Stimulated activated CD8-positive, alpha-beta memory T cell treated with anti-CD3 and anti-CD28 coated beads, Interleukin-7, amount 100 ng/mL, for 48 hours (primary cell): ENCODE measurements at places on chromosomes 2 and 18.

GRCh38 chr2:188785490-188785889 is 188.7 kb upstream of the COL3A1 start:
- no peak for DNase-seq

DNA sequence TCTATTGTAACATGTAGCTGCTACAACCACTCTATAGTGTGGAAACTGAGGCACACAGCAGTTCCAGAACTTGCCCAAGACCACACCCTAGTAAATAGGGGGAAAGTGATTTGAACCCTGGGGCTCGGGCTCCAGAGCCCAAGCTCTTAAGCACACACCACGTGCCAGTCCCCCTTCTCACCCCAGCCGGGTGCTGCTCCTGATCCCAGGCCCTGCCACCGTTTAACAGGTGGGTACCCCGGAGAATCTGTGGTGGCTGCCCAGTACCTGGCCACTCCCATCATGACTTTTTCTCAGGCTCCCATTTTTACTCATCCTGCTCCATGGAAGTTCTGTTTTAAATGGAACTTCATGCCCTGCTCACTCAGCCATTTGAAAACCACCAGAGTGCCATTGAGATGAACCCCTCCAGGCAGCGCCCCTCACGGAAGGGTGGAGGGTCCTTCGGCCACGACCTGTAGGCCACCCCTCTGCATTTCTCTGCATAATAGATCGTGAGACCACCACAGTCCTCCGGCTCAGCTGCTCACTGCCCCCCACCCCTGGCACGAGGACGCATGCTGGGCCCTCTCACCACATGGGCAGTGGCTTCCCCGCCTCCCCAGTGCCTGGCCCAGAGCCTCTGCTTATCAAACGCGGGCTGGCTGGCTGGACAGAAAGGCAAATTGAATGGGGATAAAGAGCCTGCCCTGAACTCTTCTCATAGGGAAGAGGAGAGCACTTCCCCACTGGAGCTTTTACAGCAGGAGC is 42.1 kb downstream of the TMEM37 start:
- DNase-seq: no peak

- no peak for DNase-seq
Measured at GRCh38 chr18:3875376-3875775, 425.4 kb downstream of the TGIF1 start.

GRCh38 chr2:191611614-191612013 is 66.3 kb upstream of the NABP1 start:
- DNase-seq: no peak

GRCh38 chr2:65436824-65437221 is 4.4 kb upstream of the SPRED2 start:
- peak; percentile 29 for DNase-seq

GRCh38 chr2:73250872-73251846 is 17.1 kb downstream of the CCT7 start:
- no peak for DNase-seq

DNA sequence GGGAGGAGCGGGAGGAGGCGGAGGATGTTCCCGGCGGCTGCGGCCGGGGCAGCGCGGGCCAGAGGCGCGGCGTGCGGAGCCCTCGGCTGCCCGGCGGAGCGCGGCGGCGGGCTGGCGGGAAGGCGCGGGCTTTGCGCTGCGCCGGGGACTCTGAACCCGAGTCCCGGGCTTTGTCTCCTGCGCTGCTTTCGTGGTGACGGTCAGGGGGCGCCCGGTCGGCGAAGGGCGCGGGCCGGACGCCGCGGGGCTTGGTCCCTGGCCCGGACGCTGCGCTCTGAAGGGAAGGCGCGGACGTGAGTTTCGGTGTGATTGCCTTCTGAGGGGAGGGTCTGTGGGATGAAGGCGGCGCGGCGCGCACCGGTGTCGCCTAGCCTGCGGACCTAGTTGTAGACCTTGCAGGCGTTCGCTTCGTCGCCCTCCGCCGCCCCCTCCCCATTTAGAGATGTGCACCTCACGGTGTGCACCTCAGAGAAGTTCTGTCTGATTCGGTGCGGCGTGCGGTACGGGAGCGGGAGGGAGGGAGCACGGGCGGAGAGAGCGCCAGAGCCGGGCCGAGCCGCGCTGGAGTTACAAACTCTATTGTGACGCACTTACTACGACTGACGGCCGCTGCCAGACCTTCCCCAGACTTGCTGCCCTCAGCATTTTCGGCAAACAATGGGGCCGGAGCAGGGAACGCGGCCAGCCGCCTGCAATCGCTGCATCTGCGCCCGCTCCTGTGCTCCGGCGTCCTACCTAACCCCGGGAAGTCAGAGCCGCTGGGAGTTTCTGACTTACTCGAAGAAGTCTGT is 2.1 kb downstream of the BCL2L11 start:
- DNase-seq: no peak

DNA sequence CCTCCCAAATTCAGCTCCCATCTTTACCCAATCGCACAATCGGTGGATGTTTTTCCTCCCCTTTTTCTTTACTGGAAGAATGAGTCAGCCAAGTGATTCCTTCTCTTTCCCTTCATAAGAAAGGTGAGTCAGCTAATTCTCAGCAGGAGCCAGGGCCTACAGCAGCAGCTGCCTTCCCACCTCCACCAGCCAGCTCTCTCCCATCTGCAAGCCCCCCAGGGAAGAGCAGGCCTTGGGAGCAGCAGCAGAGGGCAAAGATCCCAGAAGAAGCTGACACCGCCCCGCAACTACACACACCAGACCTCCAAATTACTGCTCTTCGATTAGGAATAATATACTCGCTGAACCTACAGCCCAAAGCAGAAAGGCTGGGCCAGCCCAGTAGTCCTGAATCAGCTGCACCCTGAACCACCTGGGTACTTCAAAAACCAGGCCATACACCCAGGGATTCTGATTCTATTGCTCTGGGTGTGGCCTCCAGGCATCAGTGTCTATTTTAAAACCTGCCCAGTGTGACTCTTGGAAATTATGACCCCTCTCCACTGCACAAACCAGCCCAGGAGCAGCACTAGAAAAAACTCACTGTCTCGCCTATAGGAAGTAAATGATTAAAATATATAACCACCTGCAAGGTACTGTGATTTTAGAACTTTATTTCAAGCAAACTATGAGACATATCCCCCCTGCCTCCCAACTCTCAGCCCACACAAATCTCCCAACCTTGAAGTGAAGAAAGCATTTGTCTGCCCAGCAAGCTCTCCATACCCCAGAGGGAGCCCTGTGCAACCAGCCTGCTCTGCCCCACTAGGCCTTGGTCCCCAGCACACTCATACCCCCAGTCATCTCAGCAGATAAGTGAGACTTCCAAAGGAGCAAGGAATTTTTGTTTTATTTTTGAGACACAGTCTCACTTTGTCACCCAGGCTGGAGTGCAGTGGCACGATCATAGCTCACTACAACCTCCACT is 7.3 kb downstream of the SFXN5 start:
- no peak for DNase-seq

DNA sequence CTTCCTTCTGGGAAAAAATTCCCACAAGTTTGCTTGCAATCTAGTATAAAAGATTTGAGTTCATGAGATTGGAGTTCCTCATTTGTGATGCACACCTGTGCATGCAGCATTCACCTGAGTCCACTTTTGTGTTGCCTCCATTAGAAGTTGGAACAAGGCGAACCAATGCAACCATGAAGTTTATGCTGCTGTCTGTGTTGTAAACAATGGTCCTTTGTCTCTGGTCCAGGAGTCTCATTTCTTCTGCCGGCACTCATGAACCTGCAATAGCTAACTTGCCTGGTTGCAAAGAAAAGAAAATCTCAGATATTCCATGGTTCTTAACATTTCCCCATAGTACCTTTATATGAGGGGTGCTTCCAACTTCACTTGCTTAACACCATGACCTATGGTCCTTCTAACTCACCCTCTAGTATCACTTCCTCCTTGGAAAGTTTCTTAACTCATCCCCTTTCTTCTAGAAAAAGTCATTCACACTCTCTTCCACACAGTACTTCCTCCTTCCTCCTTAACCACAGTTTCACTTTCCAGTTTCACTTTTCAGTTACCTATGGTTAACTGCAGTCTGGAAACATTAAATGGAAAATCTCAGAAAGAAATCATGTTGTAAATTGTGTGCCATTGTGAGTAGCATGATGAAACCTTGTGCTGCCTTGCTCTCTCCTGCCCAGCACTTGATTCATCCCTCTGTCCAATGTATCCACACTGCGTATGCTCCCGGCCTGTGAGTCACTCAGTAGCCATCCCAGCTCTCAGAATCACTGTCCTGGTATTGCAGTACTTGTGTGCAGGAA is 128.8 kb upstream of the TRIB2 start:
- DNase-seq: no peak

GRCh38 chr2:205803500-205803899 is 121.2 kb downstream of the NRP2 start:
- DNase-seq: no peak

DNA sequence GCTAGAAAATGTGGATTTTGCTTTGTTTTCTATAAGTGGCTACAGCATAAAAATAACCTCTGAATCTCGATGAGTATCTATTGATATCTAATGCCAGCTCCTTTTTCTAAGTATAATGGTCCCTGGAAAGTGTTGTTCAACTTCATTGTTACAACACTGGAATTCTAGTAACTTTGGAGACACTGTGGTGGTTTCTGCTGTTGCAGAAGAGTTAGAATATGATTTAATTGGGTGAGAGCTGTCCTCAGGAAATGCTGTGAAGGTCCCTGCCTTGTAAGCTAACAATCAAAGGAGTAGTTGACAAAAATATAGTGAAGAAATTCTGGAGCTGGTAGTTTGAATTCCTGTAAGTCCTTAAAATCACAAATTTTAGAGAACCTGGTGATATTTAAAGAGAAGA is 62.1 kb downstream of the C18orf63 start:
- no peak for DNase-seq

DNA sequence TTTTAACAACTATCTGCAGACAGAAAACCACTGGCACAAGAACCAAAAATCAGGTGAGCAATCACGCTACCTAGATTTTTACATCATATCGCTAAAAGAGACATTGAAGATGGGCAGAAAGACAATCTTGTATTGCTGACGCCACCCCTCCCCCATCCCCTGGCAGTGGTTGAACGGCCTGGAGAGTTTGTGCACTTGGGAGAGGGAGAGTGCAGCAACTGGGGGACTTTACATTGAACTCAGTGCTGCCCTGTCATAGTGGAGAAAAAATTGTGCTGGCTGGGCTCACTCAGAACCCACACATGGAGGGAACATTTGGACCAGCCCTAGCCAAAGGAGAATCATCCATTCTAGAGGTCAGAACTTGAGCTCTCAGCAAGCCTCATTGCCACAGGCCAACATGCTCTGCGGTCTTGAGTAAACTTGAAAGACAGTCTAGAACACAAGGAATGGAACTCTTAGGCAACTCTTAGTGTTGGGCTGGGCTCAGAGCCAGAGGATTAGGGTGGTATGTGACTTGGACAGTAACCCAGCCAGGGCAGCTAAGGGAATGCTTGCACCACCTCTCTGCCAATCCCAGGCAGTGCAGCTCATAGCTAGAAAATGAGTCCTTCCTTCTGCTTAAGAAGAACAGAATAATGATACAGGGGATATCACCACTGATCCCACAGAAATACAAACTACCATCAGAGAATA is 220.0 kb upstream of the CYP26B1 start:
- no peak for DNase-seq

DNA sequence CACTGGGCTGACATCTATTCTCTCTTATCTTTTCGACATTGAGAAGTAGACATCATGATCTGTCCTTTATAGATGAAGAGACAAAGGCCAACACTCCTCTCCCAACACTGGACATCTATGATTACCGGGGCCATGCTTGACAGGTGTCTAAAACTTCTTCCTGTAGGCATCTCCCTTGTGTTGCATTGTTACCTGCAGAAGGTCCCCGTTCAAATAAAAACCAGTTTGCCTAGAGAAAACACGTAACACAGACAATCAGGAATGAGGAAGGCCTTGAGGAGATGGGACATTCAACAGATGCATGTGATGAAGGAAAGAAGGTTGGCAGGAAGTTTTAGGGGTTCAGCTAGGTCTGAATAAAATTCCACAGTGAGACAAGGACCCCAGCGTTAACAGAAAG is 70.8 kb upstream of the ST8SIA3 start:
- no peak for DNase-seq

DNA sequence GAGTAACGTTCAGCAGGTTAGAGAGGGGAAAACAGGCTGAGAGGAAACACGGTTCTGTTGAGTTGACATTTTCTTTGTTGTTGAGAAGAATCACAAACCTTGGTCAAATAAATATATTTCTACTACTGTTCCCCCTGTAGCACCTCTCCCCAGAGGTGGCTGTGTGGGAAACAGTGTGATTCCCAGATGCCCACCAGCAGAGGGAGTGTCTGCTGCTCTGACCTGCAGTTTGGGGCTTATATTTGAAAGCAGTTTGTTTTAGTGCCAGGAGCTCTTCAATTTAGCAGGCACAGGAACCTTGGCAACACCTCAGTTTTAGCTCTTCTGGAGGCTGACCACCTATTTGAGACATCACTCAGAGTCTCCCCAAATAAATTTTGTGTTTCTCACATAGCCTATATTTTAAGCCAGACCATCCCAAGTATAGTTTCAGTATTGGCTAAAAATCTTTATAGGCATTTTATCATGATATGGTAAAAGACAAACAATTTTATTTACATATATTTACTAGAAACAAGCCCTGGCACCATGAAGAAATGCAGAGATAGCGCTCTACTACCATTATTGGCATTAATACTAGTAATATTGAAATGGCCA is 75.7 kb downstream of the PIK3C3 start:
- DNase-seq: no peak

DNA sequence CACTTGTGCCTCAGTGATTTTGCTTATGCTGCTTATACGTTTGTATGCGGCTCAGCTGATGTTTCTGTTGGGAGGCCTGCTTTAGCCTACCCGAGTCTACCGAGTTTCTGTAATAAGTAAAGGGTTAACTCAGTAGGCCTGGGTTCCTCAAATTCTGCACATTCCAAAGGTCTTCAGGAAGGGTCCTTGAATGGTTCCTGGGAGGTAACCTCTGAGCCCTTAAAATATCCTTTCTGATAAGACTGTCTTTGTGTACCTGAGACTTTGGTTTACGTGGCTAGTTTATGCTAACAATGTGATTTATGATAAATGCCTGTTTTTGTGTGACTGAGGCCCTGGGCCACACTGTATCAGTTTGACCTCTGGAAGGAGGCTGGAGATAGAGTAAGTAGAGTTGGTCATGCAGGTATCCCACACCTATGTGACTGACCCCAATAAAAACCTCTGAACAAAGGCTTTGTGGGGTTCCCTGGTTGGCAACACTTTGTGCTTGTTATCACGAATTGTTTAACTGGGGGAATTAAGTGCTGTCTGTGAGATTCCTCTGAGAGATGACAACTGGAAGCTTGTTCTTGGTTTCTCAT is 18.9 kb upstream of the PNPT1 start:
- DNase-seq: no peak

- no peak for DNase-seq
Measured at GRCh38 chr2:217017456-217018252, 157.8 kb upstream of the TNP1 start.
